Effector CD4-positive, alpha-beta T cell (primary cell): ENCODE measurements at places on chromosomes 1 and 21.

- DNase-seq = no peak
Measured at GRCh38 chr1:11913291-11913690, 12.9 kb downstream of the KIAA2013 start.

- no peak for DNase-seq
Measured at GRCh38 chr1:212430416-212430815, 2.3 kb upstream of the NENF start.

DNA sequence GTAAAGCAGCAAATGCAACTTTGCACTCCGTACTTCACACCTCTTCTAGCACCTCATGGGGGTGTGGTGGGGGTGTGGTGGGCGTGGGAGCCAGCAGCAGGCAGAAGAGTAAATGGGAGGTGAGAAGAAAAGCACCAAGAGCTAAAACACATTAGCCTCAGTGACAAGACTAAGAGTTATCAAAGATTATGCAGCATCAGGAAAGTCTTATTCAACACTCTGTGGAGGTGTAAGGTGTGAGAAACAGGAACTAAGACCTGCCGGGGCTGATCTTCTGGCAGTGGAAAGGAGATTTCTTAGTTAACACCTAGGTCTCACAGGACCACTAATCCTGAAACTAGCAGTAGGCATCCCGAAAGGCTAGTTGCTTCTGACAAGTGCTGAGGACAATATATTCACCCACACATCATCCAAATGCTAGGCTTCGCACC, 9.9 kb downstream of the TGFBR3 start:
- no peak for DNase-seq

DNA sequence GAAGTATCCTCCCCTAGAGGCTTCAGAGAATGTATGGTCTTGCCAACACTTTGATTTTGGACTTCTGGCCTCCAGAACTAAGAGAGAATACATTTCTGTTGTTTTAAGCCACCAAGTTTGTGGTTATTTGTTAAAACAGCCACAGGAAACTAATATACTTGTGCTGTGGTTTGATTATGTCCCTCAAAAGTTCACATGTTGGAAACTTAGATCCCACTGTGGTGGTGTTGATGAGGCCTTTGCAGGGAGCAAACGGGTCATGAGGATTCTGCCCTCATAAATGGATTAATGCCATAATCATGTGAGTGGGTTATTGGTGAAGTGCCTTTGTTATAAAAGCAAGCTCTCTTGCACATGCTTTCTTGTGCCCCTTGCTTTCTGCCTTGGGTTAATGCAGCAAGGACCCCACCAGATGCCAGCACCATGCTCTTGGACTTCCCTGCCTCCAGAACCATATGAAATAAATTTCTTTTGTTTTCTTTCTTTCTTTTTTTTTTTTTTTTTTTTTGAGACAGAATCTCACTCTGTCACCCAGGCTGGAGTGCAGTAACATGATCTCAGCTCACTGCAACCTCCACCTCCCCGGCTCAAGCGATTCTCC, 157.3 kb downstream of the CLIC6 start:
- DNase-seq = no peak

GRCh38 chr1:200299571-200299970, 110.3 kb downstream of the ZNF281 start:
- DNase-seq = no peak

DNA sequence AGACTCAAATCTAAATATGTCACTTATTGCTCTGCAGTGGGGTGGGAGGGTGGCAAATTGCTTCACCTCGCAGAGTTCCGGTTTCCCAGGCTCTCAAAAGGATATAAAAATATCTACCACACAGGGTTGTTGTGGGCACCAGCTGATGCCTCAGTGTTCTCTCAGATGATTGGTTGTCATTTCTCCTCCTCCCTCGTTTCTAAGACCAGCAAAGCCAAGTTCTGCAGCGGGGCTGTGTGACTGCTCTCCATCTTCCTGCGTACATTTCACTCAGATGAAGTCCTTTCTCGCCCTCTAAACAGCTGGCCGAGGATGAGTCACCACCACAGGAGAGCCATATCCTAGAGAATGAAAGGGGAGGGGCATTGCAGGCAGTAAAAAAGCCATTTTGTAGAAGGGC, 35.0 kb upstream of the VWA5B1 start:
- no peak for DNase-seq

DNA sequence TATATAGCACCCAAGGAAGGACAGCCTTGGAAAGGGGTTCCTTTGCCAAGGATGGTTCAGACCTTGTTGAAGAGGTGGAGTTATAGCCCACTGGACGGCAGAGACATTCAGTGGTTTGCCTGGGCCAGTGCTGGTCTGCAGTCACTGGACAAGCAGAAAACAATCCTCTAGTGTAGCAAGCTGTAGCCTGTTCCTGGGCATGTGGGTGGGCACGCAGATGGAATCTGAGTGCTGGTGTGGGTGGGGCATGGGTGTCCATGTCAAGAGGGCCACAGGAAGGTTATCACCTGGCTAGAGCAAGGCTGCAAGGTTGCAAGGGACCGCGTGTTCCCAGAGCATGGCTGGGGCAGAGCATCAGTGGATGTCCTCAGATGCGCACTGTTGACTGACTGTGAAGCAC, 244.7 kb downstream of the PTPRU start:
- no peak for DNase-seq

DNA sequence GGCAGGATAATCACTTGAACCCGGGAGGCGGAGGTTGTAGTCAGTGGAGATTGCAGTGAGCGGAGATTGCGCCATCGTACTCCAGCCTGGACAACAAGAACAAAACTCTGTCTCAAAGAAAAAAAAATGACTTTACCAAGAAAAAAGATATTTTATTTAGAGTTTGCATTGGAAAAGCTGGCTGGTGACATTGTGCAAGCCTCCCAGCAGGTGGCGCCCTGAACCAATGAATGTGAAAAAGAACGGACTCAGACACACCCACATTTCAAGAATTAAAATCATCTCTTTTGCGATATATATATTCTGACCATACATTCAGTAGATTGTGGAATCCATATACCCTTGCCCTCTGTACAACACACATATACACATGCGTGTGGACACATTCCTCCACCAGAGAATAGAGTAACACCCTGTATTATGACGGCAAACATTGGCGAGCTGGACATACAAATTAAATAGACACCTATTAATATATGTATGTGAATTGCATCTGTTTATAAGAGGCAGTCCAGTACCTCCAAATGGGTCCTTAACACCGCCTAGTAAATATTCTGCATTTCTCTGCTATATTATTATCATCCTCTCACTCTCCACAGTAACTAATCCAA, 39.0 kb upstream of the CADM3 start:
- DNase-seq = peak; percentile 56

GRCh38 chr1:234702342-234703000, 92.5 kb upstream of the IRF2BP2 start:
- no peak for DNase-seq

DNA sequence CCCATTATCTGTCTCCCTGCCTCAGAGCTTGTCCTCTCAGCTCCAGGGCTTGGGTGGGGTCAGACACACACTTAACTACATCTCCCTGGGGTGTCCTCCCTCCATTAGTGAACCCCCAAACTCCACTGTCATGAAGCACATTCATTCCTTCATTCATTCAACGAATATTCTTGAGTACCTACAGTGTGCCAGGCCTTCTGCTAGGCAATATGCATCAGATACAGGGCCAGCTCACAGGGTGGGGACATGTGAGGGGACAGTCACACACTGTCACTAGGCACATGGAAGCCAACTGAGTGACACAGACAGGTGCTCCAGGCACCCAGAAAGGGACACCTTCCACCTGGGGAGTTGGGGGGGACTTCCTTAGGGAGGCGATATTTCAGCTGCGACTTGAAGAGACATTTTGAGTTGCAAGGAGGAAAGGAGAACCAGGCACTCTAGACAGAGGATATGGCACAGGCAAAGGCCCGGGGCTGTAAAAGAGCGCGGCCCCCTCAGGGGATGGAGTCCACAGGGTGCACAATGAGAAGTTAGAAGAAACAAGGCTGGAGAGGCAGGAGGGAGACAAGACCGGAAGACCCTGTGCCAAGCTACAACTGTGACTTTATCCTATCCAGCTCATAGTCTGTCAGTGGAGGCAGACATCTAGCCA, 8.7 kb upstream of the S100A8 start:
- no peak for DNase-seq

GRCh38 chr1:202122639-202123335, at the start of gene GPR37L1:
TSS of gene GPR37L1 (plus strand) at chr1:202122917. CDS start at chr1:202122964, 47 bp downstream.
- DNase-seq = no peak

GRCh38 chr1:9183441-9183840, 51.1 kb upstream of the H6PD start:
- DNase-seq = no peak

DNA sequence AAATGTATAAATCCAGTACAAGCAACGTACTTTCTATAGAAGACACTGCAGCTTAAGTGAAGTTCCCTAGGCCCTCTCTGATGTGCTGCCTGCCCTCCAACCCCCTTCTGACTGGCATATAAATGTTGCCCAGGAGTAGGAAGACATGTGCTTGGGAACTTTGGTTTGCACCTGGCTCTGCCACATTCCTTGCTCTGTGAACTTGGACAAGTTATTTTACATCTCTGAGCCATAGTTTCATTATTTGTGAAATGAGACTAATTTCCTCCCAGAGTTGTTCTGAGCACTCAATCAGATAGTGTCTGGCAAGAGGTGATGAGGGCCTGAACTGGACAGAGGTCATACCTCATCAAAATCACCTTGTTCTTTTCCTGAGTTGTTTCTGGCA, 3.5 kb upstream of the PHC2 start:
- no peak for DNase-seq
